ENCODE measurements at places on chromosomes 12 and 14.

GRCh38 chr12:24903329-24904088, 45.4 kb downstream of the BCAT1 start:
- DNase-seq = no peak

- DNase-seq = no peak
These were observed 416.5 kb downstream of the NRXN3 start for GRCh38 chr14:78586681-78587080.

GRCh38 chr14:68089146-68089731, 269.7 kb downstream of the RAD51B start:
- DNase-seq = no peak

DNA sequence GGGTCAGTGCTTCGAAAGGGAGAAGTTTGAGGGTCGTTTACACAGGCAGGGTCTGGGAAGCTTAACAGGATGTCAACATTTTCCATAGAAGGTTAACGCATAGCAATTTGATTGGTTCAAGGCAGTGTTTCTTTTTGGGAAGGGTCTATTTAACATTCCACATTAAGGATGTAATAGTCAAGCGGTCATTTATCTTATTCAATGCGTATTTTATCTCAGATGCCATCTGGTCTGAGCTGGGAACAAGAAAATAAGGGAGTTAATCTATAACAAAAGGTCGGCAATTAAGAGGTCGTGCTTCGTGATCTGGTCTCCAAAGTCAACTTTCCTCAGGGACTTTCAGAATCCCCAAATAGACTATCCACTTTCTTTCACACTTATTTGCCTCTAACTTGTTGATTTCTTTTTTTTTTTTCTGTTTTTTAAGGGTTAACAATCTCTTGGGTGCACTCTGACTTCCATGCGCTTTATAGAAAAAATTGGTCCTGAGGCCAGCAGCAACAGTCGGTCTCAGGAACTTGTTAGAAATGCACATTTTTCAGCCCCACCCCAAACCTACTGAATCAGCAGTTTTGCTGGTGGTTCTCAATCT, 550 bp upstream of the RESF1 start:
- DNase-seq = no peak

DNA sequence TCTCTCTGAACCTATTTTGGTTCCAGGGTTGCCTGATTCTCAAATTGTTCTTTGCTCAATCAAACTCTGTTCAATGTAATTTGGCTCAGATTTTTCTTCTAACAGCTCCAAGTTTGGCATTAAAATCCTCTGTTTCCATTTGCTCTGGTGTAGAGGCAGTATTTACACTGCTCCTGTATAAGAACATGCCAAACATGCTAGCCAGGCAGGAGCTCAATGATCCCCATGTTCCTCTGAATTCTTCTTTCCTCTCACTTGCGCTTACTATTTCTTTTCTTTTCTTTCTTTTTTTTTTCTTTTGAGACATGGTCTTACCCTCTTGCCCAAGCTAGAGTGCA, 17.2 kb downstream of the SDR9C7 start:
- DNase-seq = no peak

DNA sequence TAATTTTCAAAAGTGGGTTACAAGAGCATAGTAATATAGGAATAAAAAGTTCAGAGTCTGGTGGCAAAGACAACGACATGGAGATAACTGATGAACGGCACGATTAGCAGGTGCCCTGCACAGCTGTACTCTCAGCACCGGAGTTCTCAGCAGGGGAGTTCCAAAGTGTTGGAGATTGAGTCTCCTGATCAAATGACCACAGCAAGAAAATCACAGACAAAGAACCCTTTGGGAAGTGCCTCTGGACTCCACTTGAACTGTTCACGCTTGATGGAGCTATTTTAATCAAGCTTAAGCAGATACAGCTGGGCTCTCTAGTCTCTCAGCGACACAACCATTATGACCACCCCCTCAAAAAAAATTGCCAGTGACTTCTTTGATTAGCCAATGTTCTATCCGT, 153.1 kb downstream of the ALG10B start:
- DNase-seq = no peak

- DNase-seq = no peak
These were observed 15.2 kb downstream of the NAA30 start for GRCh38 chr14:57405562-57405961.

- no peak for DNase-seq
These were observed 62.5 kb upstream of the TBX3 start for GRCh38 chr12:114746297-114747011.

- no peak for DNase-seq
These were observed 16.6 kb downstream of the NOXRED1 start for GRCh38 chr14:77406718-77407117.

DNA sequence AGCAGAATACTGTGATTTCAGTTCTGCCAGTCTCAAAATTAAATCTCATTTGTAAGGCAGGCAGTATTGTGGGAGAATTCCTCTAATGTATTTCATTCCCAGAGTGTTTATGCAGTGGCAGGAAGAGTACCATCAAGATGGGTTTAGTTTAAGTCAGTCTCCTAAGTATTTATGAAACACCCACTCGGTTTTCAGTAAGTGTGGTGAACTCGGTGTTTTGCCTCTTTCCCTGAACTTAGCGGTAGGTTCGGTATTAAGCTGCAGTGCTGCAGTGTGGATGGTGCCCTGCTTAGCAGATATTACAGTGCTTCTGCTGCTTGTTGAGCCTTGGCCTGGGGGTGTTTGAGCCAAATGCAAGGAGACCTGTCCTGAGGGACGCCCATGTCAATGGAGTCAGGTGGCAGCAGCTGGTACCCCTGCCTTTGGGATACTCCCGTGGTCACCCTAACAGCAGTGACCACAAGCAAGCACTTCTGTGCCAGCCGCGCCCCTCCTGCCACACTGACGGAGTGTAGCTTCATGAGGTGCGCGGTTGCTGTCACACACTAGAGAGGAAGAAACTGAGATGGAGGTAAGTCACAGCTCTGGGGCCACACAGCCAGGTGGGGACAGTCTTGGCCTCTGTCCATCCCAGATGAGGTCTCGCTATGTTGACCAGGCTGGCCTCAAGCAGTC, 15.8 kb downstream of the COA8 start:
- DNase-seq = no peak
